Stomach (tissue), 19 donors: ENCODE measurements at places on chromosomes 5 and 9. TPM values are rescaled to one million over a fixed set of nuclear protein-coding genes. Genes with fewer than 3 reads are reported as not detected.

DNA sequence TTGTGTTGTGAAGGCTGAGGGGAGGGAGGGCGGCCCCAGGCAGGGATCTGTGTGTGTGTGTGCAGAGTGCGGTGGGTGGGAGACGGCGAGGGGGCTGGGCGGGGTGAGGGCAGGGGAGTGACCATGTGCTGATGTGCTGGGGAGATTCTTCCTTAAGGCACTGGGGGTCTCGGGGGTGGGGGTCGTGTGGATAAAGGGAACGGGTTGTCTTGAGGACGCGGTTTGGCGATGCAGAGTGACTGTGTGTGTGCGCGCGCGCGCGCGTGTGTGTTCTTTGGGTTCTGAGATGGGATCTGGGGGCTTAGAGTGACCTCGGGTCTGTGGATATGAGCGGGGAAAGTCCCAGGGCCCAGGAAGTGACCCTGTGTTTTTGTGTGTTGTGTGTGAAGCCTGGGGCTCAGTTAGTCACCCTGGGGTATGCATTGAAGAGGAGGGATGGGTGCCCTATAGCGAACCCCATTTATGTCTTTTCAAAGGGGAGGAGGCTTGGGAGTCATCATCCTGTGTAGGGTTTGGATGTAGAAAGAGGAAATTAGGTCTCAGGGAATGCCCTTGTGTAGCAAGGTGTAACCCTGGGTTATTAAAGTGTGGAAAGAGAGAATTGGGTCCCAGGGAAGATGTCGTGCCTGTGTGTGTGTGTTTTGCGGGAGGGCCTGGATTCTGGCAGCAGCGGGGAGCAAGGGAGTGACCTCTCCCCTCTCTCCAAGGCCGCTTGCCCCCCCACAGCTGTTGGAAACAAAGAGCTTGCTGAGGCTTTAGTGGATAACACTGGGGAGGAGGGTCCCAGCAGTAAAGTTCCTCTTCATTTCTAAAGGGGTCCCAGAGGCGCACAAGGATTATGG is 1.4 kb downstream of the TMEFF1 start:
- peak; percentile 13 for DNase-seq

The PDLIM4 gene
- 37.8 TPM for total RNA-seq

DNA sequence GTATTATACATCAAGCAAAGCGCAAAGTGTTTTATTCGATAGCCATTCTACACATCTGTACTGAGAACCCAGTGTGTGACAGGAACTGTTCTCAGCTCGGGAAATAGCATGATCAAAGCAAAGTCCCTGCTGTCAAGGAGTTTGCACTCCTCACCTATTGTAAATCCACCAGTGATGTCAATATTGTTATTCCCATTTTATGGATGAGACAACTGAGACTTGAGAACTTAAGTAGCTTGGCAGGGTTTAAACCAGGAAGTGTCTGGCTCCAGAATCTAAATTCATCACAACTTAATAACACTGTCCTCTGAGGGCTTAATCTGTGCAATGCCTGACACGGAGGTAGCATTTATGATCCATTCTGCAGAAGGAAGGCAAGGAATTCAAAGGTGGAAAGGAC is 50.7 kb downstream of the ADAM19 start:
- no peak for DNase-seq

DNA sequence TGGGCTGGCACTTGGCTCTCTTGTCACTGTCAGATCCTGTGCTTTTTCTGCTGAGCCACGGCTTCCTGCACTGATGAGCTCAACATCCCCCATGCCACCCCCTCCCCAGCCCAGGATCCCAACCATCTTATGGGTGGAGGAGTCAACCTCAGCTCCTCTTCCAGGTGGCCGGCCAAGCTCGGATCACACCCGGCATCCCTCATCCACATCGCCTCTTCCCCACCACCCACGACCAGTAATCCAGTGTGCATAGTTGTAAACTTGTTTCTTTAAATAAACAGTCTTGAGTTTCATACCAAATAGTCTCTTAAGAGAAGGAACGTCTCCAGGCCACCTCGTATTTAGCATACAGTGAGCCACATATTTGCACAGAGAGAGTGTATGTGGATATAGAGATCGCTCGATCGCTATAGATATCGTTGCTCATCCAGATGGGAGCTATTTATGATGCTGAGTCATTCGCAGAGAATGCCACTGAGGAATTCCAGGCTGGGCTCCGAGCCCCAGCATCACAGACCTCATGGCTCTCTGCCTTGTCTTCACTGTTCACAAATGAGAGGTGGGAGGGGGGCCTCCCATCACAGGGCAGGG is 61.8 kb upstream of the CPLX2 start:
- DNase-seq: peak; percentile 55

DNA sequence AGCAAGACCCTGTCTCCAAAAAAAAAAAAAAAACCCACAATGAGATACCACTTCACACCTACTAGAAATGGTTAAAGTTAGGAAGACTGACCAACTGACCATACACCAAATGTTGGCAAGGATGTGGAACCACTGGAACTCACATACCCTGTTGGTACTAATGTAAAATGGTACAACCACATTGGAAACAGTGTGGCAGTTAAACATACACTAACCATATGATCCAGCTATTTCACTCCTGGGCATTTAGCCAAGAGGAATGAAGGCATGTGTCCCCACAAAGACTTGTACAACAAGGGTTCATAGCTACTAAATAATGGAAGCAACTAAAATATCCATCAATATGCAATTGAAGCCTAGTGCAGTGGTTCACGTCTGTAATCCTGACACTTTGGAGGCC is 21.3 kb downstream of the NAIF1 start:
- peak; percentile 77 for DNase-seq

The KLHL9 gene
- 34.1 TPM for total RNA-seq

DNA sequence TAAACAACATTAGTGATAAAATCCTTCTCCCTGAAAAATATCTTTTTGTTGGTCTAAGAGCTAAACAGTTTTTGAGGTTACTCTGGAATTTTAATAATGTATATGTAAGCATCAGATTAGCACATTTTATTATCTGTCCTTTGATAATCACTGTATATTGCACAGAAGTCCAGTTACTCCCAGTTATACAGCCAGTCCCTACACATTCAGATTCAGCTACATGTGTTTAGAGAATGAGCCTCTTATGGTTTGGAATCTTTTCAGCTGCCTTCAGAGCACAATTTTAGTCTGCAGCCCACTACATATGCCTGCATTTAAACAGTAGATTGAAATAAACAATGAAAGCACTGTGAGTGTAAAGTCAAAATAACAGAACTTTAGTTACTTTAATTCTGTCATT is 438.2 kb downstream of the ARHGEF28 start:
- no peak for DNase-seq

GRCh38 chr5:147855774-147856069 is 22.8 kb upstream of the SCGB3A2 start:
- no peak for DNase-seq

The RIOK2 gene
- 1.2 TPM for total RNA-seq

GRCh38 chr5:33810491-33811120 is 81.2 kb downstream of the ADAMTS12 start:
- DNase-seq: peak; percentile 37

DNA sequence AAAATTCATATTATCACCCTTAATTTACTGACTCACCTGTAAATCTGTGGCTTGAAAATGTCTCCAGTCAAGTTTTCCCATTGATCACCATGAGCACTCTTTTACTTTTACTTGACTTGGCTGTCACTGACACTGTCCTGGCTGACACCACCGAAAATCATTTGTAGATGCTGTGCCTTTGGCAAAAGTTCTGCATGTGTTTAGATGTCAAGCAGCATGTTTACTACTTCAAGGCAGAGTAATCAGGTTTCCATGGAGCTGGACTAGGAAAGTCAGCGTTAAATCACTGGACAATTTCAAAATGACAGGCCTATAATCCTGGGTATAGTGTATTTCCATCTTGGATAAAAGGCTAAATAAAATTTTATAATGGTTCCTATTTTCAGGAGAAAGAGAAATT is 1530.6 kb upstream of the CDH6 start:
- no peak for DNase-seq

The FOXD4L4 gene
- not detected for total RNA-seq

- DNase-seq: no peak
These were observed 7.6 kb upstream of the ZNF474 start for GRCh38 chr5:122121479-122122465.

The CATSPER3 gene
- total RNA-seq: not detected

GRCh38 chr5:113187906-113188305 is 211.3 kb downstream of the DCP2 start:
- no peak for DNase-seq

DNA sequence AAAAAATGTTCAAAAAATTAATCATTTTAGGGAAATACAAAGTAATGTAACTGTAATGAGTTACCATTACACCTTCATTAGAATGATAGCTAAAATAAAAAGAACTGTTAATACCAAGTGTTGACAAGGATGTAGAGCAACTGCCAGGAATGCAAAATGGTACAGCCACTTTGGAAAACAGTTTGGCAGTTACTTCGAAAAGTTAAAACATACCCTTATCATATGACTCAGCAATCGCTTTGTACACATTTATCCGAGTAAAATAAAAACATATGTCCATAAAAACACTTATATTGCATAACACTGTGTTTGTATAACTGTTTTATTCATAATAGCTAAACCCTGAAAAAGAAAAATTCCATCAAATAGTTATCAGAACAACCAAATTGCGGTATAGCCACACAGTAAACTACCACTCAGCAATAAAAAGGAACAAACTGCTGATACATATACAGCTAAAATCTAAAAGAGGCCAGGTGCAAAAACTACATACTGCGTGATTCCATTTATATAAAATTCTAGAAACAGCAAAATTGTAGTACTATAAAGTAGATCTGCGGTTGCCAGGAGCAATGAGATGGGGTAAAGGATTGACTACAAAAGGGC is 61.7 kb downstream of the RFX3 start:
- DNase-seq: no peak

DNA sequence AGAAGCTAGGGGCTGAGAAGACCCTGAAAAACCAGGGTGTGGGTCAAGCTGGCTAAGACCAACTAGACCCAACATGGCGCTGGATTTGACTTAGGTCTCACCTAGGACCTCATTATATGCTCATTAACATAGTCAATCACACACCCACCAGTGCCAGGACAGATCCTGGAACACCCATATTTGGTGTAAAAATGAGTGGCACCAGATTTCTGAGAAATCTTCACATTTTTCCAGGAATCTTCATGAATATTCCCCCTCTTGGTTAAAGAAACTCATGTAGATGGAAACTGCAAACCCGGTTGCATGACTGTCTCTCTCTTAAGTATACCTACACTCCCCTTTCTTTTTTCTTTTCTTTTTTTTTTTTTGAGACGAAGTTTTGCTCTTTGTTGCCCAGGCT is 17.9 kb upstream of the RAB14 start:
- no peak for DNase-seq

- DNase-seq: no peak
These were observed 442.5 kb upstream of the COX7C start for GRCh38 chr5:86175224-86175623.

- DNase-seq: peak; percentile 88
These were observed 27.4 kb downstream of the FAM219A start for GRCh38 chr9:34430843-34431437.

DNA sequence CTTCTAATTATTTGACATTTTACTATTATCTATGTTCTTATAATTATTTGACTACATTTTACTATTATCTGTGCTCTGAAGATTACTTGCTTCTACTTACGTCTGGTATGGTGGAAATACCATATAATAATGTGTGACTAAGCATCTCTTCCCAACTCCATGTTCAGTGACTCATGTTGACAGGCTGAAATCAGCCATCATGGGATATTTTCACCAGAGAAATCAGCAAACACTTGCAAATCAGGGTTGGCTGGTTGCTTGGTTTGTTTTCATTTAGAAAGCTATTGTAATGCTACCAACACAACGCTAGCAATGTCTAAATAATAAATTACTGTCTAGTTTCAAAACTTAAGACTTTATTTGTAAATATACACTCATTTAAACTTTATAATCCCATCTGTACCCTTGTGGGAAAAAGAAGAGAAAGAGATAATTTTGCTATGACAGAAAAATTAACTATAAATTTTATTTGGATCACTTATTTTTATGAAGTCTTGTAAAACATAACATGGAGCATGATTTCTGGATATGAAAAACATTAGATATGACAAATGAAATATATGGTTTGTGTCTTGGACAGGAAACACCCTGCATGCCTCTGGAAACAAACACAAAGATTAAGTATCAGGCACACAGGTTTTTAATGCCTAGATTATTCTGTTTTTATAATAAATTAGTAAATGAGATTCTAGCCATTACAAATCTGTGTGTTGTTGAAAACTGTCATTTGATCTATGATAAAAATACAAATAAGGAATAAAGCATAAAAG is 337.6 kb downstream of the BNC2 start:
- no peak for DNase-seq

The TSSK1B gene
- total RNA-seq: 0.18 TPM

DNA sequence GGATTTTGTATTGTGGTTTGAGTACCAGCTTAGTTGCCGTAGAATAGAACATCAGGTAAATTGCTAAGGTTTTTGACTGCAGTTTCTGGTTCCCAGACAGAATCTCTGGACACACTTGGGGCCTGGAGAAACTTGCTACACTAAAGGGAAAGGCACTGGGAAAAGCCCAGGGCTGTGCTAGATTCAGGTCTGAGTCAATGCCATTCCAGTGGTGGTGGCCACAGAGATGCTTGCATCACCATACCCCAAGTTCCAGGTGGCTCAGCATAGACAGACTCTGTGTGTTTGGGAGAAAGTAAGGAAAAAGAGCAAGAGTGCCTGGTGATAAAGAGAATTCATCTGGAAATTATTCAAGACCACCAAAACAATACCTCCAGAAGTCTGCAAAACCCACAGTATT is 120.6 kb downstream of the HMHB1 start:
- no peak for DNase-seq

DNA sequence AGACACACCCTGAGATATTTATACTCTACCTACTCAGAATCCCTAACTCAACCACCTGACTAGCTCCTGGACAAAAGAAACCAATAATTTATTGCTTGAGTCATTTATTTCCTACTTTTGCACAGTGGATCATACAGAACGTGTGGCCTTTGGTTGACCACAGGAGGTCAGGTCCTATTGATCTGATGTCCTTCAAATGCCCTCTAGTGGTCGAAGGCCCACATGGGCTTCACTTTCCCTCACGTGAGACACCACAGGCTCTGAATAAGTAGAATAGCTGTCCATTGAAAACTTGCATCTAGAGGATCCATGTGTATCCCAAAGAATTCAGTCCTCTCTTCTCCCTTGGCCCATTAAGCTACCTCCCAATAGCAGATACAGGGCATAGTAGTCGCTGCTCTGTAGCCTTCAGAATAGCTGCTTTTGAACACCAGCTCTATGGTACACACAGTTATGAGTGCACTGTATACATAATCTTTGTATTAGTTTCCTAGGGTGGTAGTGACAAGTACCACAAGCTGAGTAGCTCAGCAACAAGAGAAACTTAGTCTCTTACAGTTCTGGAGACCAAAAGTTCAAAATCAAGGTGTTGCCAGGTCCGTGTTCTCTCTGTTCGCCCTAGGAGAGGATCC is 177.6 kb upstream of the SMARCA2 start:
- DNase-seq: peak; percentile 44

The OR1Q1 gene
- total RNA-seq: not detected

- DNase-seq: no peak
These were observed 35.2 kb upstream of the NFIB start for GRCh38 chr9:14349146-14349446.

- DNase-seq: peak; percentile 19
These were observed 30.2 kb upstream of the CATSPER3 start for GRCh38 chr5:134937526-134937925.

GRCh38 chr9:14030375-14031059 is 283.4 kb downstream of the NFIB start:
- DNase-seq: no peak

The PCDHGB4 gene
- 0.29 TPM for total RNA-seq

- no peak for DNase-seq
These were observed 165.9 kb downstream of the SH3GL2 start for GRCh38 chr9:17744786-17745185.

The SPATA31A3 gene
- total RNA-seq: not detected

- peak; percentile 4 for DNase-seq
These were observed 29.3 kb upstream of the NKD2 start for GRCh38 chr5:979100-979817.
